Adrenal gland (tissue), 19 donors: ENCODE measurements at places on chromosomes 3 and 15. TPM values are rescaled to one million over a fixed set of nuclear protein-coding genes. Genes with fewer than 3 reads are reported as not detected.

ASB14 gene
- not detected for total RNA-seq

ARGFX gene
- not detected for total RNA-seq

BLM gene
- 0.24 TPM for total RNA-seq

SLC28A1 gene
- total RNA-seq, result 0.06 TPM

HLTF gene
- 81.6 TPM for total RNA-seq

ATR gene
- total RNA-seq, result 70.5 TPM

EFHB gene
- total RNA-seq, result 3.2 TPM

KPNA1 gene
- total RNA-seq, result 53.4 TPM

MME gene
- 1.9 TPM for total RNA-seq

ADGRG7 gene
- not detected for total RNA-seq

GHSR gene
- total RNA-seq, result not detected

- no peak for DNase-seq
- peaks cover 5% of the 10 kb centered on the region for H3K27me3 ChIP-seq
- H3K36me3 ChIP-seq, result no peaks in the 10 kb centered on the region
- H3K4me1 ChIP-seq, result no peaks in the 10 kb centered on the region
Measured at GRCh38 chr3:97417-98258, 98.9 kb upstream of the CHL1 start.

- DNase-seq, result no peak
- no peaks in the 10 kb centered on the region for H3K4me1 ChIP-seq
- no peaks in the 10 kb centered on the region for H3K36me3 ChIP-seq
Measured at GRCh38 chr15:56667517-56667916, 65.8 kb downstream of the ZNF280D start.

DNA sequence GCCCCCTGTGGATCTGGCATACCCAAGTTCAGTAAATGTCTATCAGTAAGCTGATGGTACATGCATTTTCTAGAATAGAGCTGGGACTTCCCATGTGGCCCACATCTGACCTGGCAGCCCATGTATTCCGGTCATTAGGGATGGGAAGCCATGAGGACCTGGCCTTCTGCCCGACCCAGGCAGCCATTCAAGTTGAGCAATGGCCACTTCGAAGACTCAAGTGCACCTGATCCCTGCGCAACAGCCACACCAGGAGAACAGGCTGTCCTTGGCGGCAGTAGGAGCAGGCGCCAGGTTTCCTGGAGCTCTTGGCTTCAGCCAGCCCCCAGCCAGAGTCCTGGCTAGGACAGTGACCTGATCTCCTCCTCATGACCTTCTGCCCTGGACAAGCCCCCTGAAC, 14.6 kb downstream of the HEMK1 start:
- no peak overlapping the region for H3K27ac ChIP-seq
- no peaks in the 10 kb centered on the region for H3K4me1 ChIP-seq
- no peak overlapping the region for H3K4me3 ChIP-seq
- H3K36me3 ChIP-seq, result no peaks in the 10 kb centered on the region
- H3K27me3 ChIP-seq, result no peaks in the 10 kb centered on the region
- DNase-seq, result peak; percentile 53

- no peaks in the 10 kb centered on the region for H3K4me1 ChIP-seq
- H3K4me3 ChIP-seq, result no peak overlapping the region
- H3K27me3 ChIP-seq, result no peaks in the 10 kb centered on the region
Measured at GRCh38 chr15:49848807-49849206, 228.0 kb downstream of the DTWD1 start.

GRCh38 chr3:106206146-106206545, 337.3 kb upstream of the CBLB start:
- no peak overlapping the region for H3K27ac ChIP-seq
- peak; percentile 2 for DNase-seq
- H3K36me3 ChIP-seq, result no peaks in the 10 kb centered on the region
- H3K4me1 ChIP-seq, result no peaks in the 10 kb centered on the region
- H3K27me3 ChIP-seq, result no peaks in the 10 kb centered on the region
- H3K4me3 ChIP-seq, result no peak overlapping the region

DNA sequence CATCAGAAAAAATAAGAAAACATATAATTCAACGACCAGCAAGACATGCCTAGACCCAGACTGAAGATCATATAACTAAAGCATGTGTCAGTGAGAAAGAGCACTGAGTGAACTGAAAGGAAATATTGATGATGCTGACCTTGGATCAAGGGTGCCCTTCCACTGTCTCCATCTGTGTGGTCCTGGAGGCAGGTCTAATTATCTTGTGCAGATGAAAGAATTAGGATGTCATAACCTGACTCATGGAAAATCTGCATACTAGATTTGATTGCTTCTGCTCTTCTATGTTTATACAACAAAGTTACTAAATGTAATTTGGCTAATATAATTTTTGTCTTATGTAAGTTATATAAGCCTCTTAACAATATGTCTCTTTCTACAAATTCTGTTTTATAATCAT, 264.6 kb upstream of the TGFBR2 start:
- DNase-seq, result no peak
- H3K36me3 ChIP-seq, result no peaks in the 10 kb centered on the region
- no peak overlapping the region for H3K27ac ChIP-seq
- no peaks in the 10 kb centered on the region for H3K27me3 ChIP-seq

GRCh38 chr3:69567710-69568052, 171.6 kb upstream of the MITF start:
- no peaks in the 10 kb centered on the region for H3K27me3 ChIP-seq
- DNase-seq, result no peak
- H3K27ac ChIP-seq, result no peak overlapping the region
- H3K4me3 ChIP-seq, result no peak overlapping the region
- H3K4me1 ChIP-seq, result no peaks in the 10 kb centered on the region
- no peaks in the 10 kb centered on the region for H3K36me3 ChIP-seq

- H3K27ac ChIP-seq, result no peak overlapping the region
- H3K4me3 ChIP-seq, result no peak overlapping the region
- no peak for DNase-seq
- no peaks in the 10 kb centered on the region for H3K4me1 ChIP-seq
- no peaks in the 10 kb centered on the region for H3K36me3 ChIP-seq
Measured at GRCh38 chr15:59814409-59814808, 125.3 kb upstream of the BNIP2 start.

DNA sequence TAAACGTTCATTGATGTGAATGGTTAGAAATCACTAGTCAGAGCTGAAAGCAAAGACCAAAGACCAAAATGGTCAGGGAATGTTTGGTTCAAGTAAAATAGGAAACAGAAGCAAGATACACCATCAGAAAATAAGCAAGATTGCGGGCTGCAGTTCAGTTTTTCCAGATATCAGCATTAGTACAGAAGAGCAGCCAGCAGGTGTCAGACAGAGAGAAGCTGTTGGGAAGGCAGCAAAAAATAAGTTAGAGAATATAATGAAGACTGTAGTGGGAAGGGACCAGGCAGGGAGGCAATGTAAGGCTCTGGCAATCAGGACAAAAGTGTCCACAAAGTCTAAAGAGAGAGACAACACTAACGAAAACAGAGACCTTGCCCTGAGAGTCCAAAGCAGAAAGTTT, 639.4 kb upstream of the NAALADL2 start:
- no peaks in the 10 kb centered on the region for H3K4me1 ChIP-seq
- H3K36me3 ChIP-seq, result no peaks in the 10 kb centered on the region

- H3K27me3 ChIP-seq, result no peaks in the 10 kb centered on the region
- no peak overlapping the region for H3K27ac ChIP-seq
- H3K36me3 ChIP-seq, result no peaks in the 10 kb centered on the region
- H3K4me1 ChIP-seq, result no peaks in the 10 kb centered on the region
Measured at GRCh38 chr3:193207290-193208273, 33.4 kb upstream of the PLAAT1 start.

- no peak overlapping the region for H3K4me3 ChIP-seq
- no peaks in the 10 kb centered on the region for H3K27me3 ChIP-seq
- DNase-seq, result no peak
- H3K36me3 ChIP-seq, result no peaks in the 10 kb centered on the region
- H3K27ac ChIP-seq, result no peak overlapping the region
Measured at GRCh38 chr3:4752201-4753072, 226.8 kb upstream of the BHLHE40 start.

DNA sequence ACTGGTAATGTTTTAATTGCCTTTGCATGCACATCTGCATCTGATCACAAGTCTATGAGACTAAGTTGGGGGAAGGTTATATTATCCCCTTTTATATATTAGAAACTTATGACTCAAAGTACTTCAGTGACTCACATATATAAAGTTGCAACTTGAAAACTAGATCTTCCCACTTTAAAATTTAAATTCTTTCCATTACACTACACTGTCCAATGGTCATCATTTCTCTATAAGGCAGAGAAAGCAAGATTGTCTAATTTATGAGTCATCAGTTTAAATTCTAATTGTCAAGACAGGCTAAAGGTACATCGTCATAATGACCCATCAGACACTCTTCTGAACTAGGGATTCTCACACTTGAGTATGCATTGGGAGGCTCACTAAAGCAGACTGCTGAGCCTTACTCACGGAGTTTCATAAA, 37.9 kb downstream of the CPA3 start:
- no peaks in the 10 kb centered on the region for H3K27me3 ChIP-seq
- no peak for DNase-seq
- H3K4me1 ChIP-seq, result no peaks in the 10 kb centered on the region
- no peaks in the 10 kb centered on the region for H3K36me3 ChIP-seq
- H3K27ac ChIP-seq, result no peak overlapping the region
- H3K4me3 ChIP-seq, result no peak overlapping the region

- no peak for DNase-seq
- no peaks in the 10 kb centered on the region for H3K4me1 ChIP-seq
- no peak overlapping the region for H3K27ac ChIP-seq
- no peaks in the 10 kb centered on the region for H3K27me3 ChIP-seq
Measured at GRCh38 chr15:36632226-36632625, 52.8 kb downstream of the CDIN1 start.

DNA sequence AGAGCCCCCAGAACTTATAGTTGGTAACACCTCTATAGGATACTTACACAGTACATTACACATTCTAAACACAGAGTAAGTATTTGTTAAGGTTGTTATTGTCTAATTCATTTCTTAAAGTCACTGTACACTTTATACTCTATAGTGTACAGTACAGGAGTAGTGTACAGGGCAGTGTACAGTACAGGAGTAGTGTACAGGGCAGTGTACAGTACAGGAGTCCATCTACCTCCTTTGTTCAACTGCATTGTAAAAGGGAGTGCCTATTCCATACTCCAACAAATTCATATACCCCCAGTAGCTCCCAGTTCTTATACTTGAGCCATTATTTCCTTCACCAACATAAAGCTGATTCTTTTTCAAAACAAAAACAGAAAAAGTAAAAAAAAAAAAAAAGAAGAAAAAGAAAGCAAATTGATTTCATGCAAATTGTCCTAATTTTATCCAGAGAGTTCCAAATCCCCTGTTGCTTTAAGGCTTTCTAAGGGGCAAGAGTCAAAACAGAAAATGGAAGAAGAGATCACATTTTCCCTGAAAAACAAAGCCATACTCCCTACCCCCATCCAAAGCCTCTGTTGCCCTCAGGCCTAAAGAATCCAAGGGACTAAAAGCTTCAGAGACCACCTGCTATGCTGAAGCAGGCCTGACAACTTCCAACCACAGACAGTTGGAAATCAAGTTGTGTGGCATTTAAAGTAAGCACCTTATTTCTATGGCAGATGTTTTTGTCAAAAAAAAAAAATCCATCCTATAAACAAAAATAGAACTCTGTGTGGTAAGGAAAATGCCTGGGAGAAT, 125.6 kb downstream of the PLCH1 start:
- no peaks in the 10 kb centered on the region for H3K4me1 ChIP-seq
- H3K36me3 ChIP-seq, result no peaks in the 10 kb centered on the region
- no peak for DNase-seq
- no peak overlapping the region for H3K4me3 ChIP-seq

- no peaks in the 10 kb centered on the region for H3K36me3 ChIP-seq
- H3K4me3 ChIP-seq, result no peak overlapping the region
- peak; percentile 61 for DNase-seq
- H3K27me3 ChIP-seq, result no peaks in the 10 kb centered on the region
Measured at GRCh38 chr15:48283396-48284145, 47.7 kb upstream of the DUT start.

DNA sequence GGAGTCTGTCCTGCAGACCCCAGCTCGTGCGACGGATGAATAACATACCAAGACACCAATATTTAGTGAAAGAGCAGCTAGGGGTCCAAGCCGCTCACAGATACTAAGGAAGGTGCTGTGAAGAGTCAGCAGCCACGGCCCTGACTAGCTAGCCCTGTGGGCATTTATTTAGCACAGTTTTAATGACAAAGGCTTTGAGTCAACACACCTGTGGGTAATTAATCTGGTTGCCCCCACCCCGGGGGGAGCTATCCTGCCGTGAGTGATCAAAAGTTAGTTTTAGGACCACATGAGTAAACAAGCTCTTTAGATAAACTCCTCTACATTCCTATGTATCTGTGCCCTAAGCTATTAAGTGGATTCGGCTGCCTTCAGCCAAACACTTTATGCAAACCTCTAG, 18.7 kb downstream of the CAPN3 start:
- no peaks in the 10 kb centered on the region for H3K4me1 ChIP-seq
- no peak overlapping the region for H3K4me3 ChIP-seq
- no peaks in the 10 kb centered on the region for H3K27me3 ChIP-seq
- H3K27ac ChIP-seq, result no peak overlapping the region

- H3K36me3 ChIP-seq, result no peaks in the 10 kb centered on the region
- no peaks in the 10 kb centered on the region for H3K4me1 ChIP-seq
- no peak overlapping the region for H3K4me3 ChIP-seq
- no peak for DNase-seq
Measured at GRCh38 chr3:188126276-188126675, 27.7 kb upstream of the LPP start.

DNA sequence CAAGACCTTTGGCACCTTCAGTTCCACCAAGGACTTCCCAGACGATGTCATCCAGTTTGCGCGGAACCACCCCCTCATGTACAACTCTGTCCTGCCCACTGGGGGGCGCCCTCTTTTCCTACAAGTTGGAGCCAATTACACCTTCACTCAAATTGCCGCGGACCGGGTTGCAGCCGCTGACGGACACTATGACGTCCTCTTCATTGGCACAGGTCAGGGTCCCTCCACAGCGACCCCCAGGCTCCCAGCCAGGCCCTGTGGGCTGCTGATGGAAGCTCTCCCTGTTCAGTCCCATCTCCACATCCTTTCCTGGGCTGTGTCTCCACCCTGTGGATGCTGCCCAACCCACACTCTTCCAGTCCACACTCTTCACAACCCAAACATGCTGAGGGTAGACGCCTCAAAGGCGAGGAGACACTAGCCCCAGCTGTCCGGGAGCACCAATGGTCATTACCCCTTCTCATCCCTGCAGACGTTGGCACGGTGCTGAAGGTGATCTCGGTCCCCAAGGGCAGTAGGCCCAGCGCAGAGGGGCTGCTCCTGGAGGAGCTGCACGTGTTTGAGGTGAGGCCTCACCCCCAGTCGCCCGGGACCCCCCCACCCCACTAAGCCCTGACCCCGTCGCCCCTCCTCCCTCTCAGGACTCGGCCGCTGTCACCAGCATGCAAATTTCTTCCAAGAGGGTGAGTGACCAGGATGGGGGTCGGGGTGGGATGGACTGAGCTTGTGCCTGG, 4.3 kb upstream of the LSMEM2 start:
- peaks cover 4% of the 10 kb centered on the region for H3K27me3 ChIP-seq
- H3K4me3 ChIP-seq, result no peak overlapping the region
- DNase-seq, result peak; percentile 86
- H3K27ac ChIP-seq, result no peak overlapping the region
- H3K36me3 ChIP-seq, result no peaks in the 10 kb centered on the region
